Omental fat pad (tissue), 4 donors: ENCODE measurements at places on chromosomes 3 and 15. TPM values are rescaled to one million over a fixed set of nuclear protein-coding genes. Genes with fewer than 3 reads are reported as not detected.

GRCh38 chr3:196320137-196320536, 2.1 kb upstream of the DYNLT2B start:
- DNase-seq = no peak

DNA sequence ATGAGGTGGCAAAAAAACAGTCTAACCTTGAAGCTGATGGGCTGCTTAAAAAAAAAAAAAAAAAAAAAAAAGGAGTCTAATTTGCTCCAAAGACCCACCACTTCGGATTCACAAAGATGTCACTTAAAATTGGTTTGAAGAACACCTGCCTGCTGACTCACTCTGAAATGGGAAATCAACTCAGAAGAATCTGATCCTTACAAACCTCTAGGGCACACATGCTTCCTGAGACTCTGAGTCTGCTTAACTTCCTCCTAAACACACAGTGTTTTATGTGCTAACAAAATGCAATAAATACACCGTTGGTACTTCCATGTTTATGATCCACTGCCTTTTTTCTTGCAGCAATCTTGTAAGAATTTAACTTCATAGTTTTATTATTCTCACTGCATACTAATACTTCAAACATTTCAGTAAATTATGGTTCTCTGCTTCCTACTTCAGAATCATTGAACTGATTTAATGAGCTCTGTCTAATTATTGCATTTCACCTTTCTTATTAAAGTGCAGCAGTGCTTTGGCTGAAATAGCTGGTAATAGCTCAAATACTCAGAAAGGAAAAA, 73.0 kb upstream of the FRMD4B start:
- no peak for DNase-seq

The TRIM71 gene
- 0.13 TPM for total RNA-seq

- DNase-seq = no peak
These were observed 349.6 kb downstream of the PLCL2 start for GRCh38 chr3:17234382-17234781.
